ENCODE measurements at places on chromosomes 16 and 17.

GRCh38 chr16:9650284-9650683 lies 531.9 kb downstream of the GRIN2A start:
- no peak for DNase-seq

- no peak for DNase-seq
Observed at GRCh38 chr17:77036841-77037381, 103.9 kb upstream of the SEC14L1 start.

GRCh38 chr16:85037050-85037410 lies 9.4 kb downstream of the KIAA0513 start:
- no peak for DNase-seq

DNA sequence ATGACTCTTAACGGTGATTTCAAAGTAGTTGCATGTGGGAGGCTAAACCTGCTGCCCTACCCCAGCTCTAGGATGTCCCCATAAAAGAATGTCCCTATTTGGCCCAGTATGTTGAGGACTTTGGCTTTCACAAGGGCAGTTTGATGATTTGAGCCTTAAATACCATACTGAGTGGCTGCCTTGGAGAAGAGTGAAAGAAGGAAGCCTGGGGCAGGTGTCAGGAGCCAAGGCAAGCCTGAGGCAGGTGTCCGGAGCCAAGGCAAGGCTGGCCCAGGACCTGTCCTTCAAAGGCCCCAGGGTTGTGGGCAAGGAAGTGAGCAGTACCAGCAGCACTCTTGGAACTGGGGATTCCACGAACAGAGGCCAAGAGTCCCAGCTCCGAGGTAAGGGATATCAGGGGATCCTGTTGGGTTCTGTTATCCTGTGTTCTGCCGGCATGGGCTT lies 18.6 kb downstream of the ST6GALNAC2 start:
- DNase-seq = no peak

DNA sequence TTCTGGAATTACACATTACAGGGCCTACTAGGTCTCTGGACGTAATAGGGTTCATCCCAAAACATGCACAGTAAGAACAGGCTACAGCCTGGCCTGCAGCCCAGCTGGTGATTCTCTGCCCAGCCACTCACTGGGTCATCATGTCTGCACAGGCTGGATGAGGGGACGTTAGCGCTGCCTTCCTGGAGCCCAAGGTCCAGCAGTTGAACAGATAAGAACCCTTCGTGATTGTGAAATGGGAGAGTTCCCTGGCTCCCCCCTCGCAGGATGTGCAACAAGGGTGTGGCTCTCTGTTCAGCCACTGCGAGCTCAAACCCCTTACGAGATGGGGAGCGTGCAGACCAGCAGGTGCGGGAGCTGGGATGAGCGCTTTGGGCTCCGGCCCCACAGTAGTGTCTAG lies 200.0 kb upstream of the CDH5 start:
- no peak for DNase-seq

- peak; percentile 95 for DNase-seq
Observed at GRCh38 chr16:84504420-84505248, at the start of gene MEAK7. MEAK7 (minus strand) TSS chr16:84504659; CDS start chr16:84498086, 6,573 bp downstream.

GRCh38 chr16:2584729-2585650 lies 47.2 kb downstream of the PDPK1 start:
- no peak for DNase-seq

DNA sequence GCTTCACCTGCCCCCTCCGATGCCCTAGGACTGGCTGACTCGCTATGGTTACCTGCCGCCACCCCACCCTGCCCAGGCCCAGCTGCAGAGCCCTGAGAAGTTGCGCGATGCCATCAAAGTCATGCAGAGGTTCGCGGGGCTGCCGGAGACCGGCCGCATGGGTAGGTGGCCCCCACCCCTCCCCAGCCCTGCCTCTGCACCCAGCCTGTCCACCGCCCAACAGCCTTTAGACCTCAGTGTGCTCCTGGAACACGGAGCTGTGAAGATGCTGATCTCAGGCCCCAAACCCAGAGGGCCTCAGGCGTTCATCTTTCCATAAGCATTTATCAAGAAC lies 993 bp downstream of the MMP25 start:
- DNase-seq = no peak

DNA sequence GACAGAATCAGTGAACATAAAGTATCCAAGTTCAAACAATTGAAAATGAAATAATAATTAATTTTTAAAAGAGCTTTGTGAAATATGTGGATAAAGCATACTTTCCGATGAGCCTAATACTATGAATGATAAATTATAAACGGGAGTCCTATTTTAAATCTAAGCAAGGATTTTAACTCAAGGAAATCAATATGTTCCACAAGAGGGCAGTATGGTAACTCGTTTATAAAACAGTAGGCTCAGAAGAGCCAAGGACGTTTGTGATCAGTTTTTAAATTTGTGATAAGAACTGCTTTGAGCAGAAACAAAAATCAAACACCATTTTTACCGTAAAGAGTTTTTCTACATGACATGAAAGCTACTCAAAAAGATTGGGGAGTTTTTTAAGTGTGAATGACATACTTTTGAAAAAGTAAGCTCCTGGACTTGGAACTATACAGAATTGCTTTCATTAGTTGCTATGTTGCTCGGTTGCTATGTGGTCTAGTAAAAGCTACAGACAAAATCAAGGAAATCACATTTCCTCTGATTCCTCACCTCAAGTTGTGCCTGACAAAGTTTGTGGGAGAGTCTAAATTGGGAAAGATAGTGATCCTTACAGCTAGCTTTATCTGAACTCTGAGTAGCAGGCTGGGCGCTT lies 11.8 kb upstream of the TEKT1 start:
- DNase-seq = no peak

DNA sequence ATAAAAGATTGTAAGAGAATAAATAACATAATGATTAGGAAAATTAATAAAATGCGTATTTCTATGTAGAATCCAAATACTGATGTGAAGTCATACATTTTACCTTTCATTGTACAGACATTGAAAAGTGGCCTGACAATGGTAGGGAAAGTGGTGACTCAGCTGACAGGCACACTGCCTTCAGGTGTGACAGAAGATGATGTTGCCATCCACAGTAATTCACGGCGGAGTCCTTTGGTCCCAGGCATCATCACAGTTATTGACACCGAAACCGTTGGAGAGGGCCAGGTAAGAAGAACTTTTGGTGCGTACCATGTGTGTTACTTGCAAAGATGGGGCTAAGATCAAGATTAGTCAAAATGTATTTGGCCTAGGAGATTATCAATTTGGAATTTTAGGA lies 232.8 kb downstream of the BCAS3 start:
- no peak for DNase-seq

GRCh38 chr16:28990375-28991040 lies 5.7 kb downstream of the LAT start:
- DNase-seq = peak; percentile 53

GRCh38 chr16:87581857-87582215 lies 20.5 kb upstream of the JPH3 start:
- DNase-seq = no peak

DNA sequence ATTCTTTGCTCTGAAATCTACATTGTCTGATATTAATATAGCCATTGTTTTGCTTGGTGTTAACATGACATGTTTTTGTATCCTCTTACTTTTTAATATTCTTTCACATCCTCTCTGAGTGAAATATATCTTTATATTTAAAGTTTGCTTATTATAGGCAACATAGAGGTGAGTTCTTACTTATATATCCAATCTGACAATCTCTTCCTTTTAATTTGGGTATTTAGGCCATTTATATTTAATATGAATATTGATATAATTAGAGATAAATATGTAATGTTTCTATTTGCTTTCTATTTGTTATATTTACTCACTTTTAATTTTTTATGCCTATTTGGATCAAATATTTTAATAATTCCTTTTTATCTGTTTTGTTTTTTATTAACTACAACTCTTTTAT lies 554.1 kb upstream of the SALL1 start:
- no peak for DNase-seq

- no peak for DNase-seq
Observed at GRCh38 chr16:30494709-30495108, 22.2 kb downstream of the ITGAL start.

DNA sequence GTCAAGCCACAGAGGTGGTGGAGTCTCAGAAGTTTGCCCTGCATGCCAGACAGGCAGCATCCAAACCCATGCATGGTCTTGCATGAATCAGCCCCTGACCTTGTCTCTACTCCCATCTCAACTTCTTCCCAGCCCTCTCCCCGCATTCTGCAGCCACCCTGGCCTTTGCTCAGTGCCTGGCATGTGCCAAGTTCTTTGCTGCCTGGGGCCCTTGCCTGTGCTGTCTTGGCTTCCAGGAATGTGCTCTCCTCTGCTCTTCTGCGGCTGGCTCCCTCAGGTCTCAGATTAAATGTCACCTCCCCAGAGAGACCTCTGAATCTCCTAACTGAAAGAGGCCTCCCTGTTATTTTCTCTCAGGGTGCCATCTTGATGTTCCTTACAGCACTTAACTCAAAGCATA lies 17.6 kb downstream of the DRC3 start:
- no peak for DNase-seq

DNA sequence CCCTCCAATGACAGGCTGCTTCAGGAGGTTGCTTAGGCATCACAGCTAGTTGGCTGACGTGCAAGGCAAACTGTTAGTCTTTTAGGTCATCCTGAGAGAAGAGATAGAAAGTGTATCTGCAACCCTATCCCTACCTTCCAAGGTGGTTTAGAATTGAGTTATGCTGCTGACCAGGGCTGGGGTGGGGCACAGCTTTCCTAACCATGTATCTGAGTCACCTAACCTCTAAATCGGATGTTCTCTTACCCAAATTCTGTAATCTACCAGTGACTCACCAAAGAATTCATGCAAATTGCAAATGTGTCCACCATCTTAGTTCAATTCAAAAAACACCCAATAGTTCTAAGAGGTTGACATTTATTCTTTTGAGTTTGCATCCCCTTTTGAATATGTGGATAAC lies 107.2 kb upstream of the DYNLRB2 start:
- no peak for DNase-seq

DNA sequence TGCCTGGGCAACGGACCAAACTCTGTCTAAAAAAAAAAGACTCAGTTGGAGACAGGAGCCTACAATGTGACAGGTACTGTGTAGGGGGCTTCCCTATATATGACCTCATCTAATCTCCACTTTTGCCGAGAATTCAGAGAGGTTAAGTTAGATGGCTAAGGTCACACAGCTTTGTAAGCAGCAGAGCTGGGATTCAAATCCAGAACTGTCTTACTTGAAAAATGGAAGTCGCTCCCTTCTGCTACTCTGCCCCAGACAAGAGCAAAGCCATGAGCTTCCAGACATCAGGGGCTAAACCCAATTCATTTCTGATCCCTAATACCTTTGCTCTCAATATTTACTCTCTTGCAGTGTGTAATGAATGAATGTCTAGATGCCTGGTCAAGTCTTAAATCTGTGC lies 41.5 kb upstream of the ABCC12 start:
- no peak for DNase-seq

- DNase-seq = no peak
Observed at GRCh38 chr16:17257426-17258023, 213.2 kb downstream of the XYLT1 start.

GRCh38 chr17:79646721-79647455 lies 36.0 kb upstream of the RBFOX3 start:
- no peak for DNase-seq

- DNase-seq = no peak
Observed at GRCh38 chr17:73187203-73187769, 5.6 kb upstream of the COG1 start.

- DNase-seq = no peak
Observed at GRCh38 chr17:61928101-61928436, 287 bp upstream of the INTS2 start.

DNA sequence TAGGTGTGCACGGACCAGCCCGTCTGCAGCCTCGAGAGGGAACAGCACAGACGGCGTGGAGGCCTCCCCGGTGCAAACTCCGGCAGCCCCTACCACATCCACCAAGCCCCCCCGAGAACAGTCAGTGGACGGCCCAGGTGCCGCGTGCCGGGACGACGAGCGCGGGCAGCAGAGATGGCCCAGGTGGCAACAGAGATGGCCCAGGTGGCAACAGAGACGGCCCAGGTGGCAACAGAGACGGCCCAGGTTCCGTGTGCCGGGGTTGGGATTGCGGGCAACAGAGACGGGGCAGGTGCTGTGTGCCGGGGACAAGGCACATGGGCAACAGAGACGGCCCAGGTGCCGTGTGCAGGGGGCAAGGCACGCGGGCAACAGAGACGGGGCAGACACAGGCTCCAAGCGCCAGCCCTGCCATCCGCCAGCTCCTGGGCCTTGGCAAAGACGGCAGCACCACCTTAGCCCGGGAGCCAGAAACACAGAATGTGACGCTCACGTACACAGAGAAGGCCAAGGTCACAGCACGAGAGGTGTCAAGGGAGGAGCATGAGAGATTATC lies 31.1 kb downstream of the RPH3AL start:
- DNase-seq = no peak

GRCh38 chr17:9050801-9051401 lies 29.6 kb downstream of the NTN1 start:
- no peak for DNase-seq

GRCh38 chr17:82236142-82236971 lies 7.5 kb downstream of the SLC16A3 start:
- peak; percentile 32 for DNase-seq

DNA sequence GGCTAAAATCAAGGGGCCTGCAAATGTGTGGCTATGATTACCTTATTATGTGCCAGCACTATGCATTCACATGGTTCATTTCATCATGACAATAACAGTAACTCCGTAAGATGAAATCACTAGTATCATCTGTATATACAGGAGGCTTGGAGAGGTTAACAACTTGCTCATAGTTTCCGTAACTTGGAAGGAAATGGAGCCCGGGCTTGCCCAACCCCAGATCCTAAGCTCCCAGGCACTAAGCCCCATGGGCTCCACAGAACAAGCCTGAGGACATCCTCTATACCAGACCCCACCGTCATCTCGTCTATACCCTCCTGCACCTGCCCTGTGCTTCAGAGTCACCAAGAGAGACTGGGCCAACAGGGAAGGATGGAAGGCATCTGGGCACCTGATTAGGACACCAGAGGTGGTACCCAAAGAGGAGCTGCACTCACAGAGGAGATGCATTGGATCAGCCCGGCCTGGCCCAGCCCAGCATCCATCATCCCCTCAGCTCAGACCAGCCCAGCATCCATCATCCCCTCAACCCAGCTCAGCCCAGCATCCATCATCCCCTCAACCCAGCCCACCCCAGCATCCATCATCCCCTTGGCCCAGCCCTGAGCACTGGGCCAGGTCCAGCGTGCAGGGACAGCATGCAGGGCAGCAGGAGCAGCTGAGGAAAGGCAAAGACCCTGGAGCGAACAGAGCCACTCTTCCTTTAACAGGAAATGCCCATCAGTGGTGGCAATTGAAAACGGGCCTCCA lies 28.5 kb downstream of the NSMCE1 start:
- no peak for DNase-seq

DNA sequence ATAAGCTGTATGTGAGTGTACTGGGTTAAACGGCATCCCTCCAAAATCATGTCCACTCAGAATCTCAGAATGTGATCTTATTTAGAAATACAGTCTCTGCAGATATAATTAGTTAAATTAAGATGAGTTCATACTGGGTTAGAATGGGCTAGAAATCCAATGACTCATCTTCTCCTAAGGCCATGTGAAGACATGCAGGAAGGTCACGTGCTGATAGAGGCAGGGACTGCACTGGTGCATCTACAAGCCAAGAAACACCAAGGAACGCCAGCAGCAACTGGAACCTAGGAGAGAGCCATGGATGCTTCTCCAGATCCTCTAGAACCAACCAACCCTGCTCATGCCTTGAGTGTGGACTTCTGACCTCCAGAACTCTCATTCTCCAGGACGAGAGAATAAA lies 241.0 kb downstream of the XYLT1 start:
- DNase-seq = no peak

GRCh38 chr17:80918731-80919130 lies 72.9 kb upstream of the CHMP6 start:
- no peak for DNase-seq

- DNase-seq = no peak
Observed at GRCh38 chr17:40345161-40345993, 19.2 kb downstream of the GJD3 start.

Measured in activated naive CD8-positive, alpha-beta T cell treated with anti-CD3 and anti-CD28 coated beads, Interleukin-2, amount 50 U/mL, for 16 hours (primary cell).